ENCODE measurements at places on chromosomes 4 and X. TPM values are rescaled to one million over a fixed set of nuclear protein-coding genes. Genes with fewer than 3 reads are reported as not detected.
A peak's percentile ranks its signal among the peaks of the same experiment; 100 is the strongest.

Gene SPARCL1
- total RNA-seq, result 145 TPM

Gene SPANXD
- not detected for total RNA-seq

Gene PAGE5
- not detected for total RNA-seq

Gene PI4K2B
- 29.5 TPM for total RNA-seq

- H3K4me1 ChIP-seq, result no peaks in the 10 kb centered on the region
- no peaks in the 10 kb centered on the region for H3K27me3 ChIP-seq
- H3K4me3 ChIP-seq, result no peak overlapping the region
- H3K36me3 ChIP-seq, result no peaks in the 10 kb centered on the region
- DNase-seq, result no peak
Observed at GRCh38 chr4:187302457-187303150, 578.9 kb upstream of the FAT1 start.

DNA sequence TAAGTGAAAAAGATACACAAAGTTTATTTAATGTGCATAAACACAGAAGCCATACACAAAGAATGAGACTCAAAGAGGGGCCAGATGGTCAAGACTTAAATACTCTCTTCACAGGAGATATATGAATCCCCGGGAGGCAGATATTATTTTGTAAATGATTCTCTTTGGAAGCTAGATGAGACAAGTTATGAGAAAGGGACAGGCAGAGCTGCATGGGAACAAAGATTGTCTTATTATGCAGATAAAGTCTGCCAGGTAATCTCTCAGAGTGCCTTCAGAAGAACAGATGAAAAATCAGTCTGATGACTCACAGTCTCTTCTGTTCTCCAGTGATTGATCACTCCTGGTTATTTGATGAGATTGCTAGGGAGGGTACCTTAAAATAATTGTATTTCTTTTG lies 89.0 kb downstream of the NAF1 start:
- DNase-seq, result no peak
- no peak overlapping the region for H3K4me3 ChIP-seq
- H3K27ac ChIP-seq, result no peak overlapping the region
- no peaks in the 10 kb centered on the region for H3K36me3 ChIP-seq
- H3K4me1 ChIP-seq, result no peaks in the 10 kb centered on the region
- H3K27me3 ChIP-seq, result no peaks in the 10 kb centered on the region

- H3K27me3 ChIP-seq, result no peaks in the 10 kb centered on the region
- no peak overlapping the region for H3K27ac ChIP-seq
- H3K36me3 ChIP-seq, result no peaks in the 10 kb centered on the region
- no peak for DNase-seq
Observed at GRCh38 chr4:123037804-123038203, 115.4 kb upstream of the NUDT6 start.

- no peak overlapping the region for H3K27ac ChIP-seq
- H3K4me3 ChIP-seq, result no peak overlapping the region
- no peak for DNase-seq
- H3K36me3 ChIP-seq, result no peaks in the 10 kb centered on the region
- no peaks in the 10 kb centered on the region for H3K4me1 ChIP-seq
Observed at GRCh38 chr4:98387345-98388026, 126.3 kb downstream of the RAP1GDS1 start.

GRCh38 chr4:87506974-87507701 lies 22.0 kb downstream of the SPARCL1 start:
- no peak for DNase-seq
- H3K4me3 ChIP-seq, result no peak overlapping the region
- no peak overlapping the region for H3K27ac ChIP-seq
- H3K27me3 ChIP-seq, result no peaks in the 10 kb centered on the region
- H3K4me1 ChIP-seq, result peaks cover 8% of the 10 kb centered on the region

- H3K4me1 ChIP-seq, result no peaks in the 10 kb centered on the region
- peak; percentile 42 for DNase-seq
- no peaks in the 10 kb centered on the region for H3K27me3 ChIP-seq
- no peak overlapping the region for H3K4me3 ChIP-seq
- peak overlapping the region; percentile 4 for H3K27ac ChIP-seq
Observed at GRCh38 chr4:158936238-158936637, 166.6 kb upstream of the RAPGEF2 start.

DNA sequence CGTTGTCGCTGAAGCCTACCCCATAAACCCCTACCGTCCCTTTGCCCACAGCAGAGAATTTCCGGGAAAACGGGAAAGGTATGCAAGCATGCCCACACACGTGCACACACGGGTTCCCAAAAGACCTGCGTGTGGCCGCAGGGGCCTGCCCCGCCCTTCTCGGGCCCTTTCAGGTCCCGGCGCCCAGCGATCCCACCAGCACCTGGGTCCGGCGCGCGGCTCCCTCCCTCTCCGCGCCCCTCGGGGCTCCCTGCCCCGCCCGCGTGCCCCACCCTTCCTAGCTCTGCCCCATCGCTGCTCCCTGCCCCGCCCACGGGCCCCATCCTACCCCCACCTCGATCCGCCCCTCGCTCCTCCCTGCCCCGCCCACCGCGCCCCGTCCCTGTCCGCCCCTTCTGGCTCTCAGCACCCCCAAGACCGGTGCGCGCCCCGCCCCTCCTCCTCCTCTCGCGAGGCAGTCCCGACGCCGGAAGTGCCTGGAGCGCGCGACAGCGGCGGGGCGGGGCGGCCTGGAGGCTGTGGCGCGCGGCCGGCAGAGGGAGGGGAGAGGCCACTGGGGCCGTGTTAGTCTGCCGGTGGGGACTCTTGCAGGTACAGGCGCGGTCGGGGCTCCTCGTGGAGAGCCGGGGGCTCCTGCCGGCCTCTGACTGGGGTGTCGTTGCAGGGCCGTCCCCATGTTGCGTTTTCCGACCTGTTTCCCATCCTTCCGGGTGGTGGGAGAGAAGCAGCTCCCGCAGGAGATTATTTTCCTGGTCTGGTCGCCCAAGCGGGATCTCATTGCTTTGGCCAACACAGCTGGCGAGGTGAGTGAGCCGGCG lies at the start of gene ANAPC4:
ANAPC4 (plus strand) TSS at position 510 of the 818 bp plus-strand sequence; CDS start at position 675, 165 bp downstream.
- peak; percentile 100 for DNase-seq
- H3K27me3 ChIP-seq, result no peaks in the 10 kb centered on the region
- H3K4me3 ChIP-seq, result peak within 1 kb of the TSS; percentile 95
- peaks cover 11% of the 10 kb centered on the region for H3K4me1 ChIP-seq
- peak within 1 kb of the TSS; percentile 85 for H3K27ac ChIP-seq
- H3K36me3 ChIP-seq, result peaks cover 21% of the 10 kb centered on the region

- no peaks in the 10 kb centered on the region for H3K4me1 ChIP-seq
- H3K27me3 ChIP-seq, result no peaks in the 10 kb centered on the region
- H3K4me3 ChIP-seq, result no peak overlapping the region
- H3K27ac ChIP-seq, result no peak overlapping the region
- no peaks in the 10 kb centered on the region for H3K36me3 ChIP-seq
Observed at GRCh38 chr4:175884048-175884447, 72.0 kb upstream of the GPM6A start.

DNA sequence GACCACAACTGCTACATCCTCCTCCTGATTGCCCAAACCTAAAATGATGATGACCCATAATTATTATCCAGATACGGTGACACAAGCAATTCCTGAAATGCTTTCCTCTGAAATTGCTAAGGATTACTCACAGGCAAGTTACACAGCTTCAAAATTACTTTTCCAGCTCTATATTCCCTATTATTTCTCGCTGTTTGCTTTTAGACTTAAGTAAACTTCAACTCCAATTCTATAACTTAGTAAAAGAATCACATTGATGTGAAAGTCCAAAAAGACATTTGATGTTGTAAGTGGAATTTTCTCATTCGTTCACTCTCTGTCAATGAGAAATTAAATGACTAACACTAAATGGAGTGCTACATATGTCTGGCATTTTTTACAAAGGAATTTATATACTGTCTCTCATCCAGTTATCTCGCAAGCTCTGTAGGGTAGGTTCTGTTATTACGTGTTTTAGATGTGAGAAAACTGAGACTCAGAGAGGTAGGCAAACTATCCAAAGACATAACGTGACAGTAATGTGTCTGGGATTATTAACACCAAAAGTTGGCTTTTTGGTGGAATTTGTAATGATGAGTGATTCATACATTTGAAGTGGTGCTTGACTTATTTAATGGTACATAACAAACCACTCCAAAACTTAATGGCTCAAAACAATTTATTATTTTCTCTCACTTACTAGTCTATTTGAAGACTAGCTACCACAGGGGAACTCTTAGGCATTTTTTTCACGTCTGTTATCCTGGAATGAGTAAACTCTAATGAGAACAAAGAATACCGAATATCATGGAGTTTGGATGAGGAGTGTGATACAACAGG lies 31.5 kb downstream of the PALLD start:
- no peaks in the 10 kb centered on the region for H3K4me1 ChIP-seq
- no peaks in the 10 kb centered on the region for H3K27me3 ChIP-seq
- H3K27ac ChIP-seq, result no peak overlapping the region
- H3K4me3 ChIP-seq, result no peak overlapping the region
- DNase-seq, result no peak

- H3K4me3 ChIP-seq, result no peak overlapping the region
- no peaks in the 10 kb centered on the region for H3K27me3 ChIP-seq
- H3K36me3 ChIP-seq, result no peaks in the 10 kb centered on the region
- peaks cover 10% of the 10 kb centered on the region for H3K4me1 ChIP-seq
Observed at GRCh38 chrX:11787564-11787963, 29.5 kb downstream of the MSL3 start.

DNA sequence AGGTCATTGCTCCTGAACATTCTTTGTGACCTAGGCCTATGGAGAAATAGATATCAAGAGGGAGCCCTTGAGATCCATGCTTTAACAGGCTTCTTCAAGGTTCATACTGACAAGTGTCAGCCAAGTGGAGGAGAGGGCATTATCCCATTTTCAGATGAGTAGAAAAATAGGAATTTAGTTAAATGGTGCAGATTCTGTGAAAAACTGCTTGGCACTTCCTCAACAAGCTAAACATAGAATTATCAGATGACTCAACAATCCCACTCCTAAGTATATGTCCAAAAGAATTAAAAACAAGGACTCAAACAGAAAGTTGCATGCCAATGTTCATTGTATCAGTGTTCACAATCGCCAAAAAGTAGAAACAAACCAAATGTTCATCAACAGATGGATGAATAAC lies 43.8 kb upstream of the KCNIP4 start:
- no peak overlapping the region for H3K27ac ChIP-seq
- no peaks in the 10 kb centered on the region for H3K27me3 ChIP-seq
- no peak overlapping the region for H3K4me3 ChIP-seq

GRCh38 chr4:74202062-74202586 lies 44.2 kb downstream of the MTHFD2L start:
- peaks cover 5% of the 10 kb centered on the region for H3K4me1 ChIP-seq
- no peak overlapping the region for H3K4me3 ChIP-seq
- no peak for DNase-seq
- H3K27ac ChIP-seq, result no peak overlapping the region
- no peaks in the 10 kb centered on the region for H3K36me3 ChIP-seq
- H3K27me3 ChIP-seq, result no peaks in the 10 kb centered on the region

DNA sequence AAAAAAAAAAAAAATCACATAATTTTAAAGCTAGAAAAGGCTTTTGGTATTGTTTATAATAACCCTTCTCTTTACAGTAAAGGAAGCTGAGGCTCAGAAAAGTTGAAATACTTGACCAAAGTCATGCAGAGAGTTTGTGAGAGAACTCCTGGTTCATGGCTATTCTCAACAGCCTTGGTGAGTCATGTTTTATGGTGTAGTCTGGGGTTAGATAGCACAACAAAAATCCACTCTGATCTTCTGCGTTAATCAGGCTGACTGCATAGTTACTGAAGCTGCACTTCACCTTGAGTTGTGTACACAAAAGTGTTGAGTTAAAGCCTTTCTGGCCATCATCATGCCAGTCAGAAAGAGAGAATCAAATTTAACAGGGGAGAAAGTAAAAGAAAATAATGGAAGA lies 19.3 kb upstream of the SFRP2 start:
- no peak for DNase-seq
- no peaks in the 10 kb centered on the region for H3K36me3 ChIP-seq
- H3K4me1 ChIP-seq, result no peaks in the 10 kb centered on the region

GRCh38 chrX:12497832-12498591 lies 293.2 kb upstream of the PRPS2 start:
- H3K36me3 ChIP-seq, result no peaks in the 10 kb centered on the region
- no peaks in the 10 kb centered on the region for H3K4me1 ChIP-seq
- H3K27me3 ChIP-seq, result no peaks in the 10 kb centered on the region
- H3K27ac ChIP-seq, result no peak overlapping the region

- no peak overlapping the region for H3K27ac ChIP-seq
- H3K4me3 ChIP-seq, result no peak overlapping the region
- no peaks in the 10 kb centered on the region for H3K36me3 ChIP-seq
Observed at GRCh38 chrX:110066488-110067225, 63.7 kb downstream of the TMEM164 start.

DNA sequence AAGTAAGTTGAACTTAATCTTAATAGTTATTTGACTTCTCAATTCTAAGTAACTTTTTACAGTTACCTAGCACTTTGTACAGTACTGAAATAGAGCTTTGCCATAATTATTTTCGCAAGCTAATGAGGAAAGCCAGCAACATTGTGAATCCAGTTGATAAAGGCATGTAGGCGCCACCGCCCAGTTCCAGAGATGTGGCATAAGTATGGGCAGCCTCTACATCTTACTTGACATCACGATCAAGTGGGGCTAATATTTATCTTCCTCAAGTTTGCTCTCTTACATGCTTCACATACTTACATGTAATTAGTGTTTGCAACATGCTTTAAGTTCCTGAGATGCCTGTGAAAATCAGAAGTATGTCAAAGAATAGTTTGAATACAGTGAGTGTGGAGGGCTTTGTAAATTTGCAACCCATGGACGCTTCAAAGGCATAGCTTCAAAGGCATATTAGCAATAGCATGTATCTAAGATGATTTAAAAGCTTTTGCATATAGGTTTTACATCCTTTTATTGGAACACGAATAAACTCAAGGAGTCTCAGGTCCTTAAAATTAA lies 34.9 kb upstream of the VCX3B start:
- no peaks in the 10 kb centered on the region for H3K4me1 ChIP-seq
- H3K27me3 ChIP-seq, result no peaks in the 10 kb centered on the region
- H3K27ac ChIP-seq, result no peak overlapping the region
- no peaks in the 10 kb centered on the region for H3K36me3 ChIP-seq
- no peak overlapping the region for H3K4me3 ChIP-seq
- peak; percentile 26 for DNase-seq

DNA sequence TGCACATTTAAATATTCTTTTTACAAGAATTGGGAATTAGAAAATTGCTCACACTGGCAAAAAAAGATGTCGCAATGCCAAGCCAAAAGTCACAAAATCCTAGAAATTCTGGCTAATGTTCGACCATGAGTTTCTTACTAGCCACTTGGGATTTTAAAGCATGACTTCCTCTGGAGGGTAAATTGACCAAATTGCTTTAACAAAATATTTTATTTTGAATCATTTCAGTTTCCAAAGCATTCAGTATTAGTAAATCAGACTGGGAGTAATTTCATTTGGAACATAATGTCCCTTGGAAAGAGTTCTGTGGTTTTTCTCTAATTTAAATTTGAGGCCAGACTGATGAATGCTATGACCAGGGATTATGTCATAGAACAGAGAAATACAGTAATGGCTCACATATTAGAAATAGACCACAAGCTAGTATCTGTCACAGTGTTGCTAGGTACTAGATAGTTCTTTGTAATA lies 7.6 kb upstream of the CXCL5 start:
- DNase-seq, result no peak
- no peak overlapping the region for H3K27ac ChIP-seq
- no peaks in the 10 kb centered on the region for H3K36me3 ChIP-seq
- H3K4me1 ChIP-seq, result no peaks in the 10 kb centered on the region
- H3K27me3 ChIP-seq, result no peaks in the 10 kb centered on the region
